ENCODE measurements at places on chromosomes 7 and 10.

DNA sequence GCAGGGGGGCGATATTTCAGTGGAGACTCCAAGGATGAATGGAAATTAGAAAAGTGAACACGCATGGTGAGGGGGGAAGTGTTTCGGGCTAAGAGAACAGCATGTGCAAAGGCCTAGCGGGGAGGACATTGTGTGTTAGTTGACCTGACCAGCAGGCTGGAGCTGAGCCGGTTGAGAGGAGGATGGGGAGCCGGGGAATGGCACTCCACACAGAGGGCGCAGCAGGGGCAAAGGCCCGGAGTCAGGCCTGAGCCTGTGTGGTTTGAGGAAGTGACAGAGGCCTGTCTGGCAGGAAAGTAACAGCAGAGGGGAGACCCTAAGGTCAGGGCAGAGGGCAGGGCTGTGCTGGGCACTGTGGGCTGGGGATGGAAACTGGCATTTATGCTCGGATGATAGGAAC lies 83.2 kb upstream of the ZNF479 start:
- no peak for DNase-seq

- no peak for DNase-seq
These were observed 16.8 kb downstream of the SVOPL start for GRCh38 chr7:138684340-138684739.

DNA sequence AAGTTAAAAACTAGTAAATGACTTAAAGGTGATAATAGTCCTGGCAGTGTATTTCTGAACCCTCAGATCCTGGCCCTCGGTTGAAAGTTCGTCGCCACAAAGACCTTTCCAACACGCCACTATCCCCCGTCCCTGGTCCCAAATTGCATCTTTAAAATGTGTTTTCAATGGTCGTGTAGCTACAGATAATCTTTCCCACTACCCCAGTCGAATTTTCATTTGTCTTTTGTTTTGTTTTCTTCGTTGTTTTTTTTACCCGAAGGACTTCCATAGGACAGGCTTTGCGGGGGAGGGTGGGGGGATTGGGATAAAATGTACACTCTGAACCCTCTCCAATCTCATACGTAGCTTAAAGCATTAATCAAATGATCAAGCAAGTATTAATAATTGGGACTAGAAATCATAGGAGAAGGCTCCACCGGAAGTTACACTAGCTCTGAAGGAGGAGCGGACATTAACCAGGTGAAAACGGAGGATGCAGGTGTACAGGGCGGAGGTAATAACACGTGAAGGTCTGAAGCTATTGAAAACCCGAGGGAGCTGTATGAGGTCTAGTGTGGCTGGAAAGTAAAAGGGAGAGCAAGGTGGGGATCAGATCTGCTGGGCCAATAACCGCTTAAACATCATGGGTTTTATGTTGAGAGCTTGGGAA lies 32.8 kb upstream of the PHF14 start:
- DNase-seq, result no peak

DNA sequence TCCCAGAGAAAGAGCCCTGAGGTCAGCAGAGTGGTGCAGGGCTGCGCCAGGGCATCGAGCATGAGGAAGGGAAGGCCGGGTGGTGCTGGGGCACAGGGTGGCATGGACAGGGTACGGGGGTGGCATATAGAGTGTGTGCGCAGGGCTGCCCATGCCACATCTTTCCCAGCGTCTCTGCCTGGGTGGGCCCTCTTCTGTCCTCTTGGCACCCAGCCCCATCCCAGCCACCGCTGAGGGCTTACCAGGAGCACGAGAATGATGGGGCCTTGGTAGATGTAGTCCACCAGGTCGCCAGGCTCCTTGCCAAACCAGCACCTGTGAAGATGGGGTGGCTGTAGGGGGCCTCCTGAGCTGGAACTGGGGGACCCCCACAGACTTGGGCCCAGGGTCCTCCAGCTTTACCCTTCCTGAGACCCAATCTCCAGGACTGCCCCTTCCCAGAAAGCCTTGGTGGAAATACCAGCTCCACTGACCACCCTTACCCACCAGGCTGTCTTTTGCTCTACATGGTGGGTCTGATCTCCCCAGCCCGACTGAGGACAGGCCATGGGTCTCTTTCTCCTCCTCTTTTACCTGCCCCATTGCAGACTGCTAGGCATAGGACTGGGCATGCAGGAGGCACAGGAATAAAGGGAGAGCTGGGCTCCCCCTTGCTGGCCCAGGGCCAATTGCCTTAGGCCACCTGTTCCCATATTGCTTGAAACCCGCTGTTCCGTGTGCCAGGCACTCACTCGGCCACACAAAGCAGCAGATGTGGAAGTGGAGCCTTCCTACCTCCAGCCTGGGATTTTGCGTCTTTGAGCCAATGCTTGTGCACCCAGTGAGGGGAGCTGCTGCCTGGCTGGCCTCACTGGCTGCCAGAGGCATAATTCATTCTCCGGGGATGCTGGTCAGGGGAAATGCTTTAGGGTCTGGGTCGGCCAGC lies 21.7 kb downstream of the CRHR2 start:
- DNase-seq, result no peak

DNA sequence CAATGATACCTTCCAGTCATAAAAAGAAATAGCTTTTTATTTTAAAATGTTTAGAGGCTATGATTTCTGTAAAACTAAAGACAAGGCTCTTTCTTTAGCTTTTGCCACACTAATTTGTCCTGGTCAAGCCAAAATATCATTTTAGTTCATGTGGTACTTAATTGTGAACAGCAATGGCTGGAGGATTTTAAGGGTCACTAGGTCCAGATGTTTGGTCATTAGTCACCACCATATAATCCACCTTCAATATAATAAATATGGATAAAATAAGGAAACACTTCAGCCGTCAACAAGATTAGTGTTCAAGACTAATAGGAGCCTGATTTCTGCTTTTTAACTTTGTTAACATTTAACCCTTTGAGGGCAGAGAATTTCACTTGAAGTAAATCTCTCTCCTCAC lies 50.0 kb upstream of the HGF start:
- DNase-seq, result no peak

- DNase-seq, result no peak
These were observed 4.3 kb upstream of the KAT6B start for GRCh38 chr10:74822101-74822500.

GRCh38 chr7:106553446-106553836 lies 107.5 kb downstream of the CCDC71L start:
- no peak for DNase-seq

DNA sequence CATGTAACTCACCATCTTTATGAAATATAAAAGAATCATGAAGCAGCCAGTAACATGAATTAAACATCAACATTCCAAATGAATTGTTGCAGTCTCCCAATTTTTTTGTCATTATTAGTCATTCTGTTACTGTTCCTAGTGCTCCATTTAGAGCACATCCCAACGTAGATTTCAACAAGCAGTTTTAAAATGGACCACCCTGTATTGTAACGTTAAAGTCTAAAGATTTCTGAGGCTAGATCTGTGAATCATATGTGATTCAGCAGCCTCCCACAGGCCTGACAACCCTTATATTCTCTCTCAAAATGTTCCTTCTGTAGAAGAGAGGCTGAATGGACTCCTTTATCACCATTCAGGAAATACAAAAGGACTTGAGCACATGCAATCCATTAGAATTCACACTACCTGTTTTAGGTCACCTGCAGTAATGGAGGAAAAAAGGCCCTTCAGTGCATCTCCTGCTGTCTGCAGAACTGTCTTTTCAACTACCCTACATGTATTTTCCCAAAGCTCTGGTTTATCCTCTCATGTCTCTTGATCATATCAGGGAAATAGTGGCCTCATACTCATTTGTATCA lies 81.4 kb downstream of the CACNA2D1 start:
- DNase-seq, result no peak

DNA sequence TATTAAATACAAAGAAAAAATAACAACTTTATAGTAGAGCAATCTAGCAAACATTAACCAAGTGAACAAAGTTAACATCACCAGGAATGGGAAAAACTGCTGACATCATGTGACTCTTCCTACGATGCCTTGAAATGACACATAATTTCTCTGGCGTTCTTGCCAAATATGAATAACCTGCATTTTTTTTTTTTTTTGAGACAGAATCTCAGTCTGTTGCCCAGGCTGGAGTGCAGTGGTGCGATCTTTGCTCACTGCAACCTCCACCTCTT lies 126.5 kb upstream of the VKORC1L1 start:
- no peak for DNase-seq

- DNase-seq, result no peak
These were observed 337.9 kb downstream of the EXOC4 start for GRCh38 chr7:133590795-133591194.

- DNase-seq, result no peak
These were observed 79.3 kb upstream of the NANOS1 start for GRCh38 chr10:118950190-118950680.

DNA sequence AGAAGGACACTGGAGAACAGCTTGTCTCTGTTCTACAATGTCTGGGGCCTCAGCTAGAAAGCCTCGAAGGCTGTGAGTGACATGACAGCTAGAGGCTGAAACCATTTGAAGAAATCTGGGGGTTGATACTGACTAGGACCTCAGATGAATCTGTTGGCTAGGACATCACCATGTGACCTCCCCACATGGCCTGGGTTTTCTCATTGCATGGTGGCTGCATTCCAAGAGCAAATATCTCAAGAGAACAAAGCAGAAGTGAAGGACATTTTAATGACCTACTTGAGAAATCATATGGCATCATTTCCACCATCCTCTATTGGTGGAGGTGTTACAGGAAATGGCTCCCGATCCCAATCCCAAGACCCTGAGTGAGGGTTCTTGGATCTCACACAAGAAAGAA lies 450.6 kb upstream of the AUTS2 start:
- no peak for DNase-seq

DNA sequence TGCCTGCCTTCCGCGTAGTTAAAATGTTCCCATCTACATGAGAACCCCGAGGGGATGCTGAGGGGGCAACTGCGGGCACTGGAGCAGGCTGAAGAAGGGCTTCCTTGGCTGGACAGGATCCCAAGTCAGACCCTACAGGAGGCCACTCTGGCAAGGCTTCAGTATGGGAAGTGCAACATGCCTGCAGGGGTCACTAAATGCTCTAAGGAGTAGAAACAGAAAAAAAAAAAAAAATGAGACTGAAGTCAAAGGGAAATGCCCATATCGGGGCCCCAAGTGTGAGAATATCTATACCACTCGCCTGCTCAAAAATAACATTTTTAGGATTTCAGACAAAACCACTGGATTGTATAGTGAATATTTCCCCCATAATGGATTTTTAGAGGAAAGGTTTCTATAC lies 33.5 kb downstream of the FAM204A start:
- no peak for DNase-seq

GRCh38 chr7:22193450-22193983 lies 163.4 kb downstream of the RAPGEF5 start:
- DNase-seq, result no peak

DNA sequence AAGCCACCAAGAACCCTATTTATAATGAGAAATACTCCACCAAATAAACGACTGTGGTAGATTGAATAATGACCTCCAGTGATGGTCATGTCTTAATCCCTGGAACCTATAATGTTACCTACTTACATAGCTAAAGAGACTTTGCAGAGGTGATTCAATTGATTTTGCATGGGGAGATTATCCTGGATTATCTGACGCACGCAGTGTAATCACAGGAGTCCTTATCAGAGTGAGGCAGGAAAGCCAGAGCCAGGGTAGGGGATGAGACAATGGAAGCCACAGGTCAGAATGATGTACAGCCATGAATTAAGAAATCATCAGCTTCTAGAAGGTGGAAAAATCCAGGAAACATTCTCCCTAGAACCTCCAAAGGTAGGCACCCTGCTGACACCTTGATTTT lies 286.4 kb upstream of the SP4 start:
- DNase-seq, result no peak

- DNase-seq, result no peak
These were observed 214.1 kb downstream of the KLF6 start for GRCh38 chr10:3570855-3571266.

DNA sequence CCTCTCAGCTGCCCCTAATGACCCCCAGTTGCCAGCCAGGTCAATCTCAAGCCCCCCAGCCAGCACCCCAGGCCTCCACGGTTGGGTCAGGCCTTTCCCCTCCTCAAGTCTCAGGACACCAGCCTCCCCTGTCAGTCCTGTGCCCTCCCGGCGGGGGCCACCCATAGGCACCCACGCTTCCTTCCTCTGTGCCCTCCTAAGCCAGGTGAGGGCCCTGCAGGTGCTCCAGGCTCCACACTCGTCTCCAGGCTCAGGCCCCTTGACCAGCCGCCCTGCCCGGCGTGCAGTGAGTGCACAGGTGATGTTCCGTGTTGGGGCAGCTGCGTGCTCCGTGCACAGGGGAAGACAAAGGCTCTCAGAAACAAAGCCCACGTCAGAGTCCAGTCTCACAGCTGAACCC lies 26.8 kb upstream of the ADGRA1 start:
- no peak for DNase-seq

DNA sequence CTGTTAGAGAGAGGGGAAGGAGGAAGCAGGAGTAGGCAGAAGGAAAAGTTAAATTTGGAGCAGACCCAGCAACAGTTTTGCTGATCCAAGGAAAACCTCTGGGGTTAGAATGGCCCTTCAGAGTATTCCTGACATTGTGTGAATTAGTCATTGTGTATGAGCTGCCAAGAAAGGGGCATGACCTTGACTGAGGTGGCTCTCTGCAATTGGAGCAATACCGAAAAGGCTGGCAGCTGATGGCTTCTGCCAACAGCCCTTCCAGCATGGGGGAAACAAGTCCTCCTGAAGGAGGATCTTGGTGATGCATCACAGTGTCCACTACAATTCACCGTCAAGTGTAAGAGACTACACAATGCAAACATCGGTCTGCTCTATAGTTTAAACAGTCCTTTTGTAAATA lies 20.6 kb upstream of the WASL start:
- DNase-seq, result no peak

DNA sequence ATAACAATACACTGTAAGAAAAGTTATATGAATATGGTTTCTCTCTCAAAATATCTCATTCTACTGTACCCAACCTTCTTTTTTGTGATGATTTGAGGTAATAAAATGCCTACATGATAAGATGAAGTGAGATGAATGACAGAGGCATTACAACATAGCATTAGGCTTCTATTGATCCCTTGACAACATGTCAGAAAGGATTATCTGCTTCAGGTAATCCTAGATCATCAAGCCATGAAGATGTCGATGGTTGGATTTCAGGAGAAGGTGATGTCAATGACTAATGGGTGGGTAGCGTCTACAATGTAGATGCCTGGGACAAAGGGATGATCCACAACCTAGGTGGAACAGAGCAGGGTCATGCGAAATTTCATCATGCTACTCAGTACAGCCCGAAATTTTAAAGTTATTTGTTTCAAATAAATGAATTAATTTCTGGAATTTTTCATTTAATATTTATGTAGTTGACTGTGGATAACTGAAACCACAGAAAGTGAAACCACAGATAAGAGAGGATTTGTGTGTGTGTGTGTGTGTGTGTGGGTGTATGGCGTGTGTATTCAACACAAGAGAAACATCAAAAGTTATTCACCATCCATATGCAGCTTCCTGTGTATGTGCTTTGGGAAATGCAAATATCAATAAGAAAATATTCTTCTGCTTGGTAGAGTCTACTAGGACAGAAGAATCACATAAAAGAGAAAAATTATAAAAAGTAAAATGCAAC lies 77.0 kb downstream of the MAGI2 start:
- DNase-seq, result no peak

All from activated CD8-positive, alpha-beta memory T cell treated with anti-CD3 and anti-CD28 coated beads for 4 hours (primary cell).